ENCODE measurements at places on chromosomes 3 and 15.

DNA sequence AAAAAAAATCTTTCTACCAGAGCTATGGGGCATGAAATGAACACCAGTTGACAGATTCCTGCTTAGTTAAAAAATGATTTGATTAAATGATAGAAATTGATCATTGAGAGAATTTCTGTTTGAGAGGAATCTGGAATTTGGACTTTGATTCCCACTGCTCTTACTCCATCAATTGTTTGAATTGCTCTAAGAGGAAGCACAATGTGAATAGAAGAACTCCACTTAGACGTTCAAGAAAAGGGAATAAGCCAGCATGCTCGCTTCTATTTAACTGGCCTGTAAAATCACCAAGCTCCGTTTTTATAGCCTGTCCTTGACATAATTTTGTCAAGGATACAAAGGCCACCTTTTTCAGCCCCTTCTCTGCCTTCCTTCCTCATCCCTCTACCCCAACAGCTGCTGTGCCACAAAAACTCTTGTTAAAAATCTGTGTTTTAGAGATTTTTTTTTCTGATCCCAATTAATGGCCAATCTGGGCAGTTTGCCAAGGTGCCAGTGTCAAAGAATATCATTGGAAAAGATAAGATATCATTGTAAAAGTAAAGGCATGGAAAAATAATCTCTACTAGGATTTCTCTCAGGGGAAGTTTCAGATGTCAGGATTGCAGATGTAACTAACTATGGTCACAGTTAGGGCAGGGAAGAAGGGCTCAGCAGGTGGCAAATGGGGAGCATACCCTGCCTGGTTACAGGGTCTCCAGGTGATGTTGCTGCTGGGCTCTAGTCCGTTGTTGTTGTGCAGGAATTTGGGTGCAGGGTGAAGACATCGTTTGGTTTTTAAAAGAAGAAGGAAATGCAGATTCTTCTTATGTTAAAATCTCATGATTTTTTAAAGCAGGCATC lies 301.8 kb upstream of the PDZRN3 start:
- DNase-seq, result no peak

GRCh38 chr3:127762787-127763105 lies 59.6 kb downstream of the MGLL start:
- DNase-seq, result no peak

DNA sequence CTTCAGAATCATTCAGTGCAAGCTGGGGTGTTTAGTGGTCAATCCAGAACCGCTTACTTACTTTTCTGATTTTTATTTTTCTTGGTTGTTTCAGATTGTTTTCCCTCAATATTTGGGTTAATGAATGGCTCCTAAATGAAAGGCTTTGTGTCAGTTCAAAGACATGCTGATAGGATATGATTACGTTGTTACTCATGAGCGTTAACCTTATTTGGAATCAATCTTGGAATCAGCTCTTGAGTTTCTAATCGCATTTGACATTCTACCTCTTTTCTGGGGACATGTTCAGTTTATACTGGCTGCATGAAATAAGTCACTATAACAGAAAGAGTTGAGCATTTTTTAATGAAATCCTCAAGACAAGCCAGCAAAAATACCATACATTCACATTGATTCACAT lies 50.2 kb downstream of the ATP11B start:
- DNase-seq, result no peak

DNA sequence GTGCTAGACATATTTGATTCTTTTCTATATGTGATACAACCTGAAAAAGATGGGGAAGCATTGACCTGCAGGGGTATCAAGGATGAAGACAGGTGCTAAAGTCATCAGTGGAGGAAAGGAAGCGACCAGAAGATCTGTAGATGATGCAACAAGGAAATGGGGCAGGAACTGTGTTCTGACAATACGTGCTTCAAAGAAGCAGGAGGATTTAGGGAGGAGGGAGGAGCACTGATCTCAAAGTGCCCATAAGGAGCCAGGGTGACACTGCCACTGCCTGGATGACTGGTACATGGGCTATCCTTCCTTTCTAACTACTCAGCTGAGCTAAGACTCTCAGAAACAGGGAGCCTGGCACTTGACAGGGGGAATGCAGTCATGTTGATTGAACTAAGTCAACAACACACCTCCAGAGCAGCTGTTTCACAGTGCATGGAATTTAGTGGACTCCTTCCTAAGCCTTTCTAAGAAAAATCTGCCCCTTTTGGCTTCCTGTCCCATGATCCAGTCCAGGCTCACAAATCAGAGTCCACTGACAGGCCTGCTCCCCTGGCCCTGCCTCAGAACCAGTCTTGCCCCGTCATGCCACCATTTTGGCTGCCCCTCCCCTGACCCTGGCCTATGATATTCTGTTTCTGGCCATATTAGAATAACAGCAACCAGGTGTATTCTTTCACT lies 12.0 kb downstream of the LYSMD4 start:
- DNase-seq, result no peak

DNA sequence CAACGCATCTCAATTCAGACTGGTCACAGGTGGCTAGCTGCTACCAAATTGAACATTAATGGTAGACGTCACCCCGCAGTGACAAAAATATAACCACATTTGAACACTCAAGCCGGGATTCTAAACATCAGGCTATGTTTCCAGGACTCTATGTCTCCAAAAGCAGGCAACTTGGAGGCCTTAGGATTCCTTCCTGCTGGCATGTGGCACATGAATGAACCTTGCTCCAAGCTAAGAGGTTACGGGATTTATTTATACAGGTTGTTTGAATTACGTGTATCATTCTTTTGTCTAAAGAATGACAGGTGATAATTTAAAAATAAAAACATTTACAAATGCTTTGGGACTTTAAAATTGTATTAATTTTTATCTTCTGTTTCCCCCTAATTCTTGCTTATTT lies 864.4 kb upstream of the CFAP20DC start:
- no peak for DNase-seq

DNA sequence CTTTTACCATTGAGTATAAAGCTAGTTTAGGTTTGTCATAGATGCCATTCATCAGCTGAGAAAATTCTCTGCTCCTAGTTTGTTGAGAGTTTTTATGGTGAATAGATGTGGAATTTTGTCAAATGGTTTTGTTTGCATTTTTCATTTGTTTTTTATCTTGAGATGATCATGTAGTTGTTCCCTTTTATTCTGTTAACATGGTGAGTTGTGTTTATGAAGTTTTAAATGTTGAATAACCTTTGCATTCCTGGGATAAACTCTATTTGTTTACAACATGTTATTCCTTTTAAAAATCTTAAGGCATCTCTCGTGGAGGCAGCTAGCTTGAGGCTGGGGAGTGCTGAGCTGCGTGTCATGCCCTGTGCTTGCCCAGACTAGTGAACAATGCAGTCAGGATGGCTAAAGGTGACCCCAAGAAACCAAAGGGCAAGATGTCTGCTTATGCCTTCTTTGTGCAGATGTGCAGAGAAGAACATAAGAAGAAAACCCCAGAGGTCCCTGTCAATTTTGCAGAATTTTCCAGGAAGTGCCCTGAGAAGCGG lies 48.5 kb downstream of the ANAPC13 start:
- DNase-seq, result no peak

- DNase-seq, result no peak
Measured at GRCh38 chr3:43559961-43560360, 61.9 kb downstream of the ANO10 start.

DNA sequence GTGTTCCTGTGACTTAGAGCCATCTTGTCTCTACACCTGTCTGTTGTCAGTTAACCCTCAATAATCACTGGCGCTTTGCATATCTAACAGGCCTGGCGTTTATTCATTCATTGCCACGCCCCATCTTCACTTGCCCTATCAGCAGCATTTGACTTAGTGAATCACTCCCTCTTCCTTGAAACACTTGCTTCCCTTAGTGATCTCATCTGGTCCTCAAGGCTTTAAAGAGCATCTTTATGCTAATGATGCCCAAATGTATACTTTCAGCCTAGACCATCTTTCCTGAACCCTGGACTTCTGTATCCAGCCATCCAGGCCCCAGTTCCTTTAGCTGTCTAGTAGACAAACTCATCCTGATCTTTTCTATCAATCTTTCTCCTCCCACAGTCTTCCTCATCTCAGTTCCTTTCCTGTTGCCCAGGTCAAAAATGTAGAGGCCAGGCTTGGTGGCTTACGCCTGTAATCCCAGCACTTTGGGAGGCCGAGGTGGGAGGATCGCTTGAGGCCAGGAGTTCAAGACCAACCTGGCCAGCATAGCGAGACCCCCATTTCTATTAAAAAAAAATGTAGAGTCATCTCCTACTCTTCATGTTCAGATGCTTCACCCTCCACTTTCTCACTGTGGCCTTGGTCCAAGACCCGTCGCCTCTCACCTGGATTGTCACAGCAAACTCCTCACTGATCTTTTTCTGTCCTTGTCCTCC lies 1.4 kb upstream of the IGDCC4 start:
- DNase-seq, result no peak
